ENCODE measurements at places on chromosomes 6 and 20.

DNA sequence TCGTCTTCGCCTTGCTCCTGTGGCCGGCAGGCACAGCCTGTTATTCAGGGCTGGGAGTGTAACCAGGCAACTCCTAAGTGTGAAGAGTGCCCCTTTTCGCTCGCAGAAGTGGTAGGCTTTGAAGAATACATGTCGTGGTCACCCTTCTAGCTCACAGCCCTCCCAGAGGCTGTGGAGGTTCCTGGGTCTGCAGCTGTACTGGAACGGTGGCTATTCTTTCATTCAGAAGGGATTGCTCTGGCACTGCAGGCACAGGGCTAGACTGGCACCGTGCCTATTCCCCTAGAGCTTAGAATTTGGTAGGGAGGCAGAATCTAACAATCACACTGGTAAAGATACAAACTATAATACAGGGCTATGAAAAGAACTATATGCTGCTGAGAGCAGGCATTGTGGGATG is 1.1 kb upstream of the SRSF12 start:
- DNase-seq = no peak

GRCh38 chr6:130575971-130576370 is 210.2 kb downstream of the TMEM200A start:
- DNase-seq = no peak

DNA sequence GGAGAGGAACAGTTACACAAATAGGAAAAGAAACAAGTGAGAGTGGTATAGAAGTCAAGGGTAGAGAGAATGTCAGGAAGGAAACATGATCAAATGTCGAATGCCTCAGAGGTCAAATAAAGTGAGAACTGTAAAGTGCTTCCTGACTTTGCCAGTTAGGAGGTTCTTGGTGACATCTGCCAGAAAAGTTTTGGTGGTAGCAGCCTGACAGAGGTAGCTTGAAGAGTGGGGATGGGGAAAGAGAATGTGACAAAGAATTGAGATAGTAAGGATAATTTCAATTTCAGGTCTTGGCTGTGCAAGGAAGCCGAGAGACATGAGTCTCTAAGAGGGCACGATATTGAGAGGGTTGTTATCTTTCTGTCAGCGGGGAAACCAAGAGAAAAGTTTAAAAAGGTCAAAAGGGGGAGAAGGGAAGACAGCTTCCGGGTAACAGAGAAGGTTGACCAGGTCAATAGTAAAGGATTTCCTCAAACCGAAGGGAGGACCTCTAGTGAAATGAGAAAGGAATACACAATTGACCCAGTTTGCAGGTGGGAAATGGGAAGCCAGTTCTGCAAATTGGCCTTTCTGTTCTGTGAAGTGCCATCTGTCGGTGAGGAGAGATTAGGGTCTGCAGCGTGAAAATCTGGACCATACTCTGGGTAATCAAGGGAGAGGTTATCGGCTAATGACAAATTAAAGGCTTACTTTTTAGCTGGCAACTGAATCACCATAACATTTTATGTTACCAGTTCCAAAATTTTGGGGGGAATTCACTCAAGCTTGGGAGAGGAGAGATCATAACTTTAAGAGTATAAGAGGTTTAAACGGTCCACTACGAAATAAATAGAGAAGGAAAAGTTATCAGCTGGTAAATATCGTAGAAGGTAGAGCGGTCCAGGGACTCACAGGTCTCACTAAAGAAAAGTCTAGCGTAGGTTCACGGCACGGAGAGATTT is 973 bp upstream of the BRD2 start:
- peak; percentile 44 for DNase-seq

DNA sequence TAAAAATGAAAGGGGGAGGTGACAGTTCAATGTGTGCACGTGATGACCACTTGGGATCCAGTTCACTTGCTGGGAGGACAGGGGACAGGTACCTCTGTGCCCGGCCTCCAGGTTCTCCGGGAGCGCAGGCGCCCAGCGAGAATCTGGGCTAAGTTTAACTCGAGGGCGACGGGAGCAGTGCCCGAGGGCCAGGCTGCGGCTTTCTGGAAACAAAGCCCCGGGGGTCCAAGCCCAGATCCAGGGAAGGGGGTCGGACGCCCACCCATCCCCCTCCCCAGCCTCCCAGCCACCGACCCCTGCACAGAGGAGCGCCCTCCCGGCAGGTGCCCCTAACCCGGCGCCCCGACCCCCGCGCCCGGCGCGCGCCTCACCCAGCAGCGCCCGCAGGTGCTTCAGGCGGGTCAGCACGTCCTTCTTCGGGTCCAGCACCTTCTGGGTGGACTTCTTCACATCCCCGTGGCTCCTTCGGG is 405 bp downstream of the RALGAPA2 start:
- peak; percentile 39 for DNase-seq

GRCh38 chr6:39758905-39759605 is 33.1 kb upstream of the DAAM2 start:
- no peak for DNase-seq

DNA sequence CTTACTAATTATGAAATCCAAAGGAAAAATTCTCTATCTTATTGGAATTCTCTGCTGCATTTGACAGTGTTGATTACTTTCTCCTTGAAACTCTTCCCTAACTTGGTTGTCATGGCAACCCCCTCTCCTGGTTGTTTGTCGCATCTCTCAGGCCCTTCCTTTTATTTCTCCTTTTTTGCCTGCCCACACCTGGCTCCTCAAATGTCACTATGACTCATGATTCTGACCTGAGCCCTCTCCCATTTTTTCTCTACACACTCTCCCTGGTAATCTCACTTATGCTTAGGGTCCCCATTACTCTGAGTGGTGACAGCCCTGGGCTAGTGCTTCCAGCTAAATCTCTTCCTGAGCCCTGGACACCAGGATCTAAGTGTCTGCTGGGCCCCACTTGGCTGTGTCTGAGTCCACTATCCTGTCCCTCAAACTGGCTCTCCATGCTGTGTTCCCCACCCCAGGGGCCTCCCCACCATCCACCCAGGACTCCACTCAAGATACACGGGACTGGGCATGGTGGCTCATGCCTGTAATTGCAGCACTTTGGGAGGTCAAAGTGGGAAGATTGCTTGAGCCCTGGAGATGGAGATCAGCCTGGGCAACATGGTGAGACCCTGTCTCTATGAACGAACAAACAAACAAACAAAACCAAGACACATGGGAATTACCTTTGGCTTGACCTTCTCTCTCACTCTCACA is 16.5 kb upstream of the NNAT start:
- no peak for DNase-seq

DNA sequence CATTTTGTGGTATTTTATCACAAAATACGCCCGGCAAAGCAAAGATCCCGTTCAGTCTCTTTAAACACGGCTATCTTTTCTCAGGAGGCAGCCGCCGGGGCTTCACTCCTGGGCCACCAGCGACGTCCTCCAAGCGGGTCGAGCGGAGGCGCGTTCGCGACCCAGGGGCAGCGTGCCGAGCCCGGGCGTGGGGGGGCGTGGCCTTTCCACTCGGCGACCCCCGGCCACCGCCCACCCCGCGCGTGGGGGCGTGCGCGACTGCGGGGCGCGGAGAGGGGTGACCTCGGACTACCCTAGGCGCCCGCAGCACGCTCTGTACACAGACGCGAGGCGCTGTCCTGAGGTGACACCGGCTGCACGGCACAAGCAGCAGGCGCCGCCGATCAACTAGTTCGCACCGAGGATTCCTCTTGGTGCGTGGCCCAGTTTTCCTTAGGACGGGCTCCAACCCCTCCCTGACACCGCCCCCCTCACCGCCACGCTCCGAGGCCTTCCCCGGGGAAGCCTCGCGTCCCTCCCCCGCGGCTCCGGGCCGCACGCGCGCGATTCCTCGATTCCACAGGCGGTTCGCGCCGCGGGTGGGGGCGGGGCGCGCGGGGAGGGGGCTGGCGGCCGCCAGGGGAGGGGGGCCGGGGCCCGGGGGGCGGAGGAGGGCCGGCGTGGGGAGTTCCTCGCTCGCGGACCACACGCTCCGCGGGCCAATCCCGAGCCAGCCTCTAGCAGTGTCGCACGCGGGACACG is 1.1 kb upstream of the JARID2 start:
- DNase-seq = peak; percentile 95

GRCh38 chr20:24780674-24781417 is 168.2 kb upstream of the CST7 start:
- peak; percentile 14 for DNase-seq

GRCh38 chr6:131979515-131980337 is 28.6 kb upstream of the CCN2 start:
- DNase-seq = no peak

GRCh38 chr6:116298973-116299372 is 19.2 kb upstream of the TSPYL1 start:
- DNase-seq = no peak

- no peak for DNase-seq
Measured at GRCh38 chr6:166305562-166306117, 2.6 kb downstream of the PRR18 start.

DNA sequence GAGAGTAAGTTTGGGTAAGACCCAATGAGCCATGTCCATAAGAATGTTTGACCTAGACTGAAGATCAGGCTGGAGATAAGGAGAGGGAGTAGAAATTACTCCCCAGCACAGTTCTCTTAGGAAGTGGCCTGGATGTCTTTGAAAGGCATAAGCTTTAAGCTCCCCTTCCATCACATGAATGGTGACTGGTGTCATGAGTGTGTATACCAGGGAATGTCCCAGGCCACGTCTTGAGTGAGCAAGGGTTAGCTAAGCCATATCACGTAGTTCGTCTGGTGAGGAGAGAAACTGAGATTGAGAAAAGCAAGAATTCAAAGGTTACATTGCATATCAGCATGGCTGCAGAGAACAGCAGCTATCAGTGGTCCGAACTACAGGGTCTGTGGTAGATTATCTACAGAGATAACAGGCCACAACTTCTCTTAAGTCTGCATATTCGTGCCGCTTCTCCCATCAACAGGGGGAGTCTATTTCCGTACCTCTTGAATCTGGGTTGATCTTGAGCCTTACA is 60.1 kb upstream of the BMP2 start:
- no peak for DNase-seq

DNA sequence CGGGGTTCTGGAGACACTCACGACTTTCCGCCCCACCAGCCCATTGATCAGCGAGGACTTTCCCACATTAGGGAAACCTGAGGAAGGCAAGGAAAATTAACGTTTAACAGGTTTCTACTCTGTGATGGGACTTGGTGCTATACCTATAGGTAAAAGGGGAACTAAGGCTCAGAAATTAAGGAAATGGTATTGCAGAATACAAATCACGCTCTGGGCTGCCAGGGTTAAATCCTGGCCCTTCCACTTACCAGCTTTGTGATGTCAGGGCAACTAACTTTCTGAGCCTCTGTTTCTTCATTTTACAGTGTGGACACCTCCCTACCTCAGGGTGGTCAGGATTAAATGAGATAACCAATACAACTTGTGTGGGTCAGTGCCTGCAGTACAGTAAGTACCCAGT is 8.8 kb downstream of the GNL1 start:
- DNase-seq = no peak

- no peak for DNase-seq
Measured at GRCh38 chr20:46206025-46206424, 87.9 kb downstream of the CD40 start.

DNA sequence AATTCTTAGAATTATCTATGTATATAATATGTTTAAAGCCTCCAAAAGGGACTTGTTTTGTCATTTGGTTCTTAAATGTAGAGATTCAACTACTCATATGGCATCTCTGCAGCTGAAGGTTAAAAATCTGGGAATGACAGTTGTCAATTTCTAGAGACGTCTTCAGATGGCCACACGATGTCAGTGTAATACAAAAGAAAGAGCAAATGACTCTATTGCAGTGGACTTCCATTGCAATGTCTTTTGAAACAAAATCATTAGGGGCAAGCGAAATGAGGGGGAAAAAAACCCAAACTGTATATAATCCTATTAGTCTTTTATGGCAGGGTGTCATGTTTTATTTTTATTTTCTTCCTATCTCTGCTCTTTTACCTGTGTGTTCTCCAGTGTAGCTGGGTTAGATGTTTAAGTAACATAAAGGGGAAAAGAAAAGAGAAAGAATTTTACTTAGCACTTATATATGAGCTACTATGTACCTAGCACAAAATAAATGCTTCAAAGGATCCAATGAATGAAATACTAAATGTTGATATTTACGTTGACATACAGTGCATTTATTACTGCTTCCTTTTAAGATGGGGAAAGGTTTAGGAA is 26.2 kb downstream of the CCN2 start:
- no peak for DNase-seq

DNA sequence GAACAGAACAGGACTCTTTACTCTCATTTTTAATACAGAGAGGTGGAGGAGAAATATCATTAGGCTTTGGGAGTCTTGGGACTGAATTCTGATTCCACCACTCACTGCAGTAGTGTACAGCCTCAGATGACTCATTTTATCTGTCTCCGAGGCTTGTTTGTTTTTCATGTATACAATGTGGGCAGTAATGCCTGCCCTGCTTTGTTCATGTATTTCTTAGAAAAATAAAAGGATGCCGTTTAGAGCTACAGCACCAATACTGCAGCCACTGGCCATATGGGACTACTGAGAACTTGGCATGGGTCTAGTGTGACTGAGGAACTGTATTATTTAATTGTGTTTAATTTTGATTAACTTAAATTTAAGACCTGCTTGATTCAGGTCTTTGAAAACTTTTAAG is 41.2 kb upstream of the JAG1 start:
- DNase-seq = no peak

DNA sequence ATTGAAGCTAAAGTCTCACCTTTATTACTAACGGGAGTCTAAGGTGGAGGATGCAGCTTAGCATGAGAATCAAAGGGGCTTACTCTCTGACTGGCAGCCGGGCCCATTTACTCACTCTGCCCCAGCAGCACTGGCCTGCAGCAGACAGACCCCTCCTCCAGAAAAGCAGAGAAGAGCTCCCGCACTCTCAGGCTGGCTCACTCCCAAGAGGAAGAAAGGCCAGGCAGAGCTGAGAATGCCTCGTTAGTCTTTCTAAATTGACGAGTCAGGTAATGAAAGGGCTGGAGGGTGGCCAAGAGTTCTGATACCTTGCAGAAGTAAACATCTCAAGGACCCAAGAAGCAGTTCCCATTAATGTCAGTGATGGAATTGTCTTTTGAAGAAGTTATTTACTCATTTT is 44.5 kb upstream of the IL20RA start:
- DNase-seq = no peak

DNA sequence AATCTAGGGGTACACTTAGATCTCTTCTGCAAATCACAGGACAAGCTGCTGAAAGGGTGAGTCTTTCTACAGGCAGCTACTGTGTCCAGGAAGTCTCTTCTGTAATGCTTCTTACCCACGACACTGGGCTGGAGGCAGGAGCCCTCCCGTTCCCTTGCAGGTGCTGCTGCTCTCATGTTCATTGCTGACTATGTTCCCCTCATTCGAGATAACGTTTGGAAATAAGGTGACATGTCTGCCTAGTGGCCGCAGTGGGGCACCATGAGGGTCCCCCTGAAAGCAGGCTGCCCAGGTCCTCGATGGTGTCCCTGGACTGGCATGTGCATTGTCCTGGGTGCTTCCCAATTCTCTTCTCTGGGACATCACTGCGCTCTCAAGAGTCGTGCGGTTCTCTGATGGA is 74.7 kb downstream of the SYNJ2 start:
- no peak for DNase-seq

DNA sequence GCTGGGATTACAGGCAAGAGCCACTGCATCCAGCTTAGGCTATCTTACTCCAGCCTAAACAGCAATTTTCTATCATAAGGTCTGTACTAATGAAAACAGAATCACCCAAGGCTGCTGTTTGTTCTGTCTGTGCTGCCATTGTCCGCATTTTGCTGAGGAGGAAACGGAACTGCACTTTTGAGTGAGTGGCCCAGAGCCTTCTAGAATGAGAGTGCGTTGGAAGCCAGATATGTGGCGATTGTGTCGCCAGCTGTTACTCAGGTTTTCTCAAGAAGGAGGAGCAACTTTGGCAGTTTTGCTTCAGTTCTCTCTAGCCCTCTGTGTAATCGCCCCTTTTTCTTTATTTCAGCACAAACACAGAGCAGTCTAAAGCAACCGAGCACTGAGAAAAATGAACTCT is 18.3 kb downstream of the PRDM1 start:
- no peak for DNase-seq
